ENCODE measurements at places on chromosomes 13 and 19.

DNA sequence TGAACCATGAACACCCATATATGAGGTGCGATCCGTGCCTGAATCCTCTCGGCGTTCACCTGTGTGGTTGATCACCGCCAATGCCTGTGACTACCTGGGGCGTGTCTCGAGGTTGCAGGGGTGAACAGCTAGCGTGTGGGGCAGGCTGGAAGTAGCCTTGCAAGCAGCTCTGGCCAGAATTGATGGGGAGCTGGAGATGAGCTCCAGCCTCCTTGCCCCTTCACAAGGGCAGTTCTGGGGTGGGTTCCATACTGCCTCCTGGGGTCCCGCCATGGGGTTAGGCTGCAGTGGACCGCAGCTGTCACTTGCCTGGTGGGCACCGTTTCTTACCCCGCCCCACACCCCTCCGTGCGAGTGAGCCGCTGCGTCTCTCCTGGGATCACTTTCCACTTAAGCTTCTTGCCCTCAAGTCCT lies 154.5 kb upstream of the SOX1 start:
- no peak for DNase-seq

DNA sequence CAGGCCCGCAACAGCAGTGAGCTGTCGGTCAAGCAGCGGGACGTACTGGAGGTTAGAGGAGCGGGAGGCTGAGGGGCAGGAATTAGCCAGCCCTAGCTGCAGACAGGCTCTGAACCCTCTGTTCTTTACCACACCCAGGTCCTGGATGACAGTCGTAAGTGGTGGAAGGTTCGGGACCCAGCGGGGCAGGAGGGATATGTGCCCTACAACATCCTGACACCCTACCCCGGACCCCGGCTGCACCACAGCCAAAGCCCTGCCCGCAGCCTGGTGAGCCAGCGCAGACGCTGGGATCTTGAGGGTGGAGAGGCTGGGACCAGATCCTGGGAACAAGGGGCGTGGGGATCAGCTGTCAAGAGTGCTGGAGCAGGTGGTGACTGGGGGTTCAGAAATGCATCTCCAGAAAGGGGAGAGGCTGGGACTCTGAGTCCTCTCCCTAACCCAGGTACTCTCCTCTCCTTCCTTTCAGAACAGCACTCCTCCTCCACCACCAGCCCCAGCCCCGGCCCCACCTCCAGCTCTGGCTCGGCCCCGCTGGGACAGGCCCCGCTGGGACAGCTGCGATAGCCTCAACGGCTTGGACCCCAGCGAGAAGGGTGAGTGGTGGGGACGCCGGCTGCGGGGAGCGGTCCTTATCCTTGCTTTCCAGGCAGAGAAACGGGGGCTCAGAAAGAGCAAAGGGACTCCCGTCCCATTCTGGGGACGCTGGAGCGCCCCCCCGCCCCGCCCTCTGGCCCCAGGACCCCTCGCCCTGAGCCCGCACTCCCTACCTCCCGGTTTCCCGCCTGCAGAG lies 10.4 kb downstream of the EPS8L1 start:
- no peak for DNase-seq

DNA sequence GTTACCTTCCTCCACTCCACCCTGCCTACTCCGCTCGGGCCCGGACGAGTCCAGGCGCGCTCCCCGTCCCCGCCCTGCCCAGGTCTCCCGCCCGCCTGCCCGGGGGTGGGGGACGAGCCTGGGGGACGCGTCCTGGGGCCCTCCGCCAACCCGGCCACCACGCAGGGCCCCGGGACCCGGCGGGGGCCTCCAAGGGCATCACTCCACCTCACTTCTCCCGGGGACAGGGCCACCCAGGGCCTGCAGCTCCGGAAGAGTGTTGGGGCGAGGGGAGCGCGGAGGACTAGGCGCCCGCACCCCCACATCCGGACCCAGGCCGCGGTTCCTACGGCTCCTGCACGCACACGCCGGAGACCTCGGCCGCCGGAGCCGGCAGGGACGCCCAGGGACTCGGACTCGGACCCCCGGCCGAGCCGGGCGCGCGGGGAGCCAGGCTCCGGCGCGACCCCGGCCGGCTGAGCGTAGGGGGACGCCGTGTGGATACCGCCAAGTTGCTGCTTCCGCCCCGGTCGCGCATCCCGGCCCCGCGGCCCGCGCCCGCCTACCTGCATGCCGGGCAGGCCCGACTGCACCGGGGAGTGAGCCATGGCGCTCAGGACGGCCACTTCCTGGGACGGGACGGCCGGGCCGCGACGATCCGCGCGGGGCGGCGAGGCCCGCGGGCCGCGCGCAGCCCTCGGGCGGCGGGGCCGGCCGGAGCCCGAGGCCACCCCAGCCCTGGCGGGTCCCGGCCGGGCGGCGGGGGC lies 534 bp downstream of the STK24 start:
- DNase-seq = peak; percentile 15

DNA sequence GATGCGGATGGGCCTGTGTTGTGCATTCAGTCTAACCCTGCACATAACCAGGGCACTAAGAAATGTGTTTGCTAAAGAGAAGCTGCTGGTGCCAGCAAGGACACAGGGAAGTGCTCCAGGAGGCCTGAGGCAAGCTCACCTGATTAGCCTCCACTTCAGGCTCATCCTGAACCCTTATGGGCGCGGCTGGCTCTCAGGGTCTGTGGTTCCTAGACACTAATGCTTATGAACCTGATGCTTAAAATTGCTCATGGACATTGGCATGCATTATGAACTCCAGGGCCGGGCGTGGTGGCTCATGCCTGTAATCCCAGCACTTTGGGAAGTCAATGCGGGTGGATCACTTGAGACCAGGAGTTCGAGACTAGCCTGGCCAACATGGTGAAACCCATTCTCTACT lies 34.3 kb downstream of the SERP2 start:
- no peak for DNase-seq

GRCh38 chr13:101018720-101019119 lies 344.1 kb upstream of the TMTC4 start:
- DNase-seq = no peak

DNA sequence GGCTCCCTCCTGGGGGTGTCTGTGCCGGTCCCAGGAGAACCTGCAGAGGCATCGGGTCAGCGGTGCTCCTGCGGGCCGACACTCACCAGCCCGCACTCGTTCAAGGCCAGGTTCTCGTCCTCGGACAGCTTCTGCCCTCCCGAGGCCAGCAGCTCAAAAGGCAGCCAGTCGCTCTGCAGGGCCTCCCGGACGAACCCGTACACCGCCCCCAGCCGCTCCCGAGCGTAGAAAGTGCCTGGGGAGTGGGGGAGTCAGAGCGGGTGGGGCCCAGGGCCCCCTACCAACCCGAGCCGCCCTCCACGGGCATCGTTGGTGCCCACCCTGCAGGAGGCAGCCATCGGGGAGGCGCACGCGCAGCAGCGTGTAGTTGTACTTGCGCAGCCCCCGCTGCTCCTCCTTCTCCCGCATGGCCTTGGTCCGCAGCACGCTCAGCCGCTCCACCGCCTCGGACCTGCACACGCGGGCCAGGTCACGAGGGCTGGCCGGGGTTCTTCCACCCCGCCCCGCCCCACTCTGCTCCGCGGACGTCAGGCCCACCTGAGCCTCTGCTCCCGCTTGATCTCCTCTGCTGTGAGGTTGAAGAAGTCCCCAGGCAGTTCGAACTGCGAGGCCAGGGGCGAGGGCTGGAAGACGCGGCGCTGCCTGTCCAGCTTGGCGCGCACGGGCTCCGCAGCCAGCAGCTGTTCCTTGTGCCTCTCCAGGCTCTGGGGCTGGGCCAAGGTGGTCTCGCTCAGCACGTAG lies 11.5 kb downstream of the UBXN6 start:
- DNase-seq = no peak

- no peak for DNase-seq
Measured at GRCh38 chr13:26813321-26813979, 52.9 kb upstream of the GPR12 start.
